ENCODE measurements at places on chromosomes 5 and 9.

- no peak for DNase-seq
These were observed 587.7 kb upstream of the CDH6 start for GRCh38 chr5:30605693-30606268.

DNA sequence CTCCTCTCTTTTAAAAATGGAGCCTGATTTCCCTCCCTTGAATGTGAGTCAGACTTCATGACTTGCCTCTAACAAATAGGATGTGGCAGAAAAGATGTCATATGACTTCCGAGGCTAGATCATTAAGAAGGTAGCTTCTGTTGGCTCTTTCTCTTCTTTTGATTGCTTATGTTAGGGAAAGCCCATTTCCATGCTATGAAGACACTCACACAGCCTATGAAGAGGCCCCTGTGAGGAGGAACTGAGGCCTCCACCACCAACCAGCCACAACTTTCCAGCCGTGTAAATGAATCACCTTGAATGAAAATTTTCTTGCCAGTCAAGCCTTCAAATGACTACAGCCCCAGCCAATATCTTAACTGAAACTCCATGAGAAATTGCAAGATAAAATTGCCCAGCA, 413.4 kb downstream of the TMEM38B start:
- DNase-seq, result no peak

DNA sequence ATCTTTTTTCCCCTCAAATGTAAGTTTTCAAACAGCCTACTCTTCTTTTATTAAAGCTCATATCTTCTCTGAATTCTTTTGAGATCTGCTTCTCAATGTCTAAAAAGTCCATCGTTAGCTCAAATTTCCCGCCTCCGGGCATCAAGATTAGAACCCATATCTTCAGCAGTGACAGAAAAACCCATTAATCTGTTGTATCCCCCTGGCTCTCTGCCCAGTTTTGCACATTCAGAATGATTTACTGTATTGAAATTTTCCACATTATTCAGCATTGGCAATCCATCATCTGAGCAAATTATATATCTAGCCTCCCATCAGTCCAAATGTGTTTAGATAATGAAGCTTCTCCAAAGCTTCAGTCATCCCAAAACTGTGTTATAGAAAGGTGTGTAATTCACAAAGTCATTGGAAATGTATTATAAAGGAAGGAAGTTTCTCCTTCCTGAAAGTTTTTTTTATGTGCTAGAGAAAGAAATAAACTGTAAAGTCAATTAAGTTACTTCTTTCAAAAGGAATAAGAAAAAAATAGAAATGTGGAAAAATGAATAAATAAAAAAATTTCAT, 849.9 kb downstream of the MAT2B start:
- no peak for DNase-seq

- no peak for DNase-seq
These were observed 18.6 kb downstream of the ZNF622 start for GRCh38 chr5:16446993-16447392.

DNA sequence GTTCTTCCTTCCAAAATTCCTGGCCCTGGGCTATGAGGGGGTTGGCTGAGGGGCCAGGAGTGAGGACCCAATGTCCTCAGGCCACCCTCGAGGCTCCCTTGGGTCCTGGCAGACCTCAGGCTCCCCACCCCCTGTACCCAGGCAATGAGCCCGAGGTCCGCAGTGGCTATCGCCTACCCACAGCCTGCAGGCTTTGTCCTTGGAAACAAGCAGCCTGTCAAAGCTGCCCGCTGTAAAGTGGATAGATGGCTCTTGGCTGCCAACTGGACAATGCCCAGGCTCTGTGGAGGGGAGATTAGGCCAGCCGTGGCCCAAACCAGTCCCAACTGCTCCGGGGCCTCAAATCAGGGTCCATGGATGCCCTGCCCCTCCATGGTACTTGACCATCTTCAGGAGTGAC, 2.2 kb upstream of the ADGRD2 start:
- DNase-seq, result no peak

GRCh38 chr9:135023088-135023785, 64.2 kb upstream of the OLFM1 start:
- DNase-seq, result no peak

GRCh38 chr9:92616199-92616641, 53.7 kb downstream of the IPPK start:
- DNase-seq, result no peak

- no peak for DNase-seq
These were observed 1.8 kb downstream of the GZMA start for GRCh38 chr5:55104036-55104772.

DNA sequence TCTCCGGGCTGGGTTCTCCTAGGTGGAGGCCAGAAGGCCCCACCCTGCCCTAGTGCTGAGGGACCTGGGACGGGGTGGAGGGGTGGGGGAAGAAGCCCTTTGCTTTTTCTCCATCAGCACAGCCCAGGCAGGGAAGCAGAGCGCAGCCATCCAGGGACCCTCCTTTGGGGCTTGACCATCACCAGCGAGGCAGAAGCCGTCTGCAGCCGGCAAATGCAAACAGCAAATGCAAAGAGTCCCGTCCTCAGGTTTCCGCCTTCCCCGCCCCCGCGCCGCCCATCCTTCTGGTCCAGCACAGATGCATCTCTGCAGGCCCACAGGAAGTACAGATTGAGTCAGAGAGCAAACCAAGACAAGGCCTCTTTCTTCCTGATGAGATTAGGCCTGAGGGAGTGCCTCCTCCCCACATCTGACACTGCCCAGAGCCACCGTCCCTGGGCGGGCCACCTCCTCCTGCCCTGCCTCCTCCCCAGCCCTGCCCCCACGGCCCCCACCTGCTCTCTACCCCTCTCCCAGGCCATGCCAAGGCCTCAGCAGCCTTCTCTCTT, 23.4 kb downstream of the CORO2A start:
- peak; percentile 13 for DNase-seq

DNA sequence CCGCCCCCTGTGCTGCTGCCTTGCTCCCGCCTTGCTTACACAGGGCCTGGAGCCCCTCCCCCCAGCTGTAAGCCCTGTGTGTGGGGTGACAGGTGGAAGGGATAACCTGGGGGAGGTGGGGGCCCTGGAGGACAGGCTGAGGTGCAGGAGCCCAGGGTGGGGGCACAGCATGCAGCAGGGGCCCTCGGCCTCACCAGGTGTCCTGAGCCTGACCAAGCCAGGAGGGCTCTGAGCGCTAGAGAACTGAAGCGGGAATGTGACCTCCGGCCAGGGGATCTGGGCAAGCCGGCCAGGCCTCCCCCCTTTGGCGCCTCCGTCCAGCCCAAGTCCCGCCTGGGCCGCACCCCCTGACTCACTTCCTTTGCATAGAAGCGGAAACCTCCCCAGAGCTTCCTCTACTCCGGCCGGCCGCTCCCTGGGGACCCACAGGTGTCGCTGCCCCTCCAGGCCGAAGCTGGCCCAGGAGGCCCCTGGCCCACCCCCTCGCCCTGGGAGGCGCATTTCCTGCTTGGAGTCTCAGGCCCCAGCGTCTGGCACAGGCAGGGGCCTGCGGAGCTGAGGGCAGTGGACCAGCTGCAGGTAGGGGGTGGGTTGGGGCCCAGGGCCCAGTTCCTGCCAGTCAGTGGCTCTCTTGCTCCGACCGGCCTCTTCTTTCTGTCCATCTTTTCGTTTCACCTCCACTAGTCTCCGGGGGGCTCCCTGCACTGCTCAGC, at the start of gene TOR4A:
Gene TOR4A (plus strand): TSS at position 398 of the 713 bp plus-strand sequence. CDS start 964 bp downstream, outside the sequence.
- DNase-seq, result no peak

GRCh38 chr5:64786372-64786771, 17.6 kb downstream of the CWC27 start:
- no peak for DNase-seq

- DNase-seq, result no peak
These were observed 130.3 kb downstream of the RGS3 start for GRCh38 chr9:113593682-113594281.

- DNase-seq, result no peak
These were observed 308.3 kb downstream of the SLIT3 start for GRCh38 chr5:168992687-168993086.

- no peak for DNase-seq
These were observed 7.1 kb upstream of the CD180 start for GRCh38 chr5:67203701-67204074.

DNA sequence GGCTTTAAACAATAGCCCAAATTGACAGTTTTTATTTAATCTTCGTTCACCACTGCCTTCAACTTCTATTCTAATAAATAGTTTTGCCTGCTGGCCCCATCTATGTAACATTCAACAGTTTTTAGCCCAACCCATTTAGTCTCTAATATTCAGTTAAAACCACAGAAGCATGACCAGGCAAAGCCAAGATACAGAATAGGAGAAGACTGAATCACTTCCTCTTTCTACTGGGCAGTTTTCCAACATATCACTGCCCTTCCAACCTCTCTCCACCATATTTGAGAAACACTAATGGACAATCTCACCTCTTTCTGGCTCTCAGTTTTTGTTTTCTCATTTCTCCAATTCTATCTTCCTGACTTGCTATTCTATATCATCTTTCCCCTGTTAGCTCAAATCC, 352.9 kb downstream of the DNAH5 start:
- no peak for DNase-seq

GRCh38 chr5:21397693-21398092, 1409.7 kb upstream of the CDH18 start:
- no peak for DNase-seq

GRCh38 chr9:69314547-69314946, 10.5 kb upstream of the ENTREP1 start:
- no peak for DNase-seq

DNA sequence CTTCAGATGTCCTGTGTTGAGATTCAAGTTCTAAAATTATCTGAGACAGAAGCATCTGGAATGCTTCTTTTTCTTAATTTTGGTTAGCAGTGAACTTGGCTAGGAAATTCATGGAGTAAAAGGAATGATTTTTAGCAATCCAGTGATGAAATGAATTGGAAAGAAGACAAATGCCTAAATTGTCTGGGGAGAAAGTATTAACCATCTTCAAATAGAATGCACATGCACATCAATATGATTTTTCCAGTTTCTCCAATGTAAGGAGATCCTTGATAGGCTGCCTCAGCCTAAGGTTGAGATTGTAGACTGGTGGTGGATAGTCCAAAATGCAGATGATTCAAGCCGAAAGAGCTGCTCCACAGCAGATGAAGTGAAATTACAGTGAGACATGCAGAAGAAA, 106.7 kb downstream of the PCSK5 start:
- DNase-seq, result no peak

DNA sequence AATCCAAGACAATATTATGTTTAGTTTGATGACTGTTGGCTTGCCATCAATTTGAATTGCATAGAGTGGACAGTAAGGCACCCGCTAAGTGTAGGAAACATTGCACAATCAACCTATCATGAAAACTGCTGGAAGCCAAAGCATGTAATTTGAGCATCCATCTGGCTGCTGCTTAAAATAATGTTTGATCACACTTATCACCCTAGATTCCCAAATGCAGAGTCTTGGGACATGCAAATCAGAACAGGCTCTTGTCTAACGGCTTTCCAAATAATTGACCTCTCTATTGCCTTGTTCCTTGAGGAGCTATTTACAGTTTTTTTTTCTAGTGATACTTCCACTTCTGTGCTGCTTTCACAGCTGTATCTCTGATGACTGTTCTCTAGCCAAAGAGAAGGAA, 342.1 kb downstream of the PRR16 start:
- no peak for DNase-seq

- no peak for DNase-seq
These were observed 1.1 kb upstream of the CNTFR start for GRCh38 chr9:34590381-34591247.

DNA sequence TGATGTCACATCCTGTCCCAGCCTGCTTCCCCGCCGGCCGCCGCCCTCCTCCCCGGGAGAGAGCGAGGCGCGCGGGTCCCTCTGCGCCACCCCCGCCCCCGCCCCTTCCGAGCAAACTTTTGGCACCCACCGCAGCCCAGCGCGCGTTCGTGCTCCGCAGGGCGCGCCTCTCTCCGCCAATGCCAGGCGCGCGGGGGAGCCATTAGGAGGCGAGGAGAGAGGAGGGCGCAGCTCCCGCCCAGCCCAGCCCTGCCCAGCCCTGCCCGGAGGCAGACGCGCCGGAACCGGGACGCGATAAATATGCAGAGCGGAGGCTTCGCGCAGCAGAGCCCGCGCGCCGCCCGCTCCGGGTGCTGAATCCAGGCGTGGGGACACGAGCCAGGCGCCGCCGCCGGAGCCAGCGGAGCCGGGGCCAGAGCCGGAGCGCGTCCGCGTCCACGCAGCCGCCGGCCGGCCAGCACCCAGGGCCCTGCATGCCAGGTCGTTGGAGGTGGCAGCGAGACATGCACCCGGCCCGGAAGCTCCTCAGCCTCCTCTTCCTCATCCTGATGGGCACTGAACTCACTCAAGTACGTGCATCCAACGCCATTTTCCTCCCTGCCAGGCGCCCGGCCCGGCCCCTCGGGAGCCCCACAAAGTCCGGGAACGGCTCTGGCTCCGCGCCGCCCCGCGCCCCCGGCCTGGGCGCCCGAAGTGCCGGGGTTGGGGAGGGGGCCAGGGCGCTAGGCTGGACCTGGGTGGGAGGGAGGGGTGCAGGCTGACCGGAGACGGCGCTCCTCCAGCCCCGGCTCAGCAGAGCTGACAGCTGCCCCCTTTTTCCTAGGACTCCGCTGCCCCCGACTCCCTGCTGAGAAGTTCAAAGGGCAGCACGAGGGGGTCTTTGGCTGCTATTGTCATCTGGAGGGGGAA, 12.0 kb upstream of the OLFM1 start:
- no peak for DNase-seq

DNA sequence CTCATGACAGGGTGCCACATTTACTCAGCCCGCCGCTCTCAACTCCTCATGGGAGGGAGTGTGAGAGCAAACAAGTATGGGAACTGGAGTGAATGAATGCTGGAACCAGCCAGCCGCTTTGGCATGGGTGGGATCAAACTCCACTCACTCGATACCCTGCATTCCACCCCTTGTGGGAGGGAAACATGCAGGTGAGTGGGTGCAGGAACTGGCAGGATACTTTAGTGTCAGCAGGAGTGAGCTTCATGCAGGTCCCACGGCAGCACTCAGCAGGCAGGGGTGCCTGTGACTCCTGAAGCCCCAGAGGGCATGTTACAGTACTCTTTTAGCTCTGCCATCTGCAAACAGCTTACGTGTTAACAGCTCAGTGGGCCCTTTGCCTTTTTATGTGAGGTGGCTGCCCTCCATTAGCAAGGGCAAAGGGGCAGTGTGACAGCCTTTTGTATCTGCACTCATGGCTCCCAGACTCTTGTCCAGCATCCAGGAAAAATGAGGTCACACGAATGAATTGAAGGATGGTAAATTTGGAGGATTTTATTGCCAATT, 433.2 kb upstream of the NMUR2 start:
- DNase-seq, result no peak

GRCh38 chr5:179410291-179411160, 65.3 kb upstream of the ADAMTS2 start:
- no peak for DNase-seq

GRCh38 chr9:89295400-89295799, 15.6 kb upstream of the CKS2 start:
- DNase-seq, result no peak

GRCh38 chr9:23934291-23934906, 108.4 kb upstream of the ELAVL2 start:
- DNase-seq, result no peak

DNA sequence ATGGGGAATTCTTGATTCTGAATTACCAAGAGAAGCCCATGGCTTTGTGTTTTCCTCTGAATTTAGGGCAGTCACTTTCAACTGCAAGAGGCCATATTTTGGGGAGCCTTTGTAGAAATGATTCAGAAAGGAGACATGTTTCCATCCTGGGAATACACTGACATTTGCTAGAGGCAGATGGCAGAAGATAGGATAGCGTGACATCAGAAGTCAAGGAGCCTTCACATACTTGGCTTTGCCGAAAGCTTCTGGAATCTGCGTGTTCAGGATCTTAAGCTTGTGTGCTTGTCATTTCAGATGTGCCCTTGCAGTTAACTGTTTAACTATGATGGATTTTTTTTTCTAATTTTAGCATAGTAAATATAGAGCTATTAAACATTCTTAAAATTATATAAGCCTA, 296.2 kb downstream of the ARHGEF28 start:
- no peak for DNase-seq

GRCh38 chr9:109504689-109505088, 6.6 kb upstream of the PTPN3 start:
- no peak for DNase-seq
